ENCODE measurements at places on chromosomes 7 and 10.

GRCh38 chr7:816751-817671 lies 15.3 kb upstream of the SUN1 start:
- DNase-seq = no peak

DNA sequence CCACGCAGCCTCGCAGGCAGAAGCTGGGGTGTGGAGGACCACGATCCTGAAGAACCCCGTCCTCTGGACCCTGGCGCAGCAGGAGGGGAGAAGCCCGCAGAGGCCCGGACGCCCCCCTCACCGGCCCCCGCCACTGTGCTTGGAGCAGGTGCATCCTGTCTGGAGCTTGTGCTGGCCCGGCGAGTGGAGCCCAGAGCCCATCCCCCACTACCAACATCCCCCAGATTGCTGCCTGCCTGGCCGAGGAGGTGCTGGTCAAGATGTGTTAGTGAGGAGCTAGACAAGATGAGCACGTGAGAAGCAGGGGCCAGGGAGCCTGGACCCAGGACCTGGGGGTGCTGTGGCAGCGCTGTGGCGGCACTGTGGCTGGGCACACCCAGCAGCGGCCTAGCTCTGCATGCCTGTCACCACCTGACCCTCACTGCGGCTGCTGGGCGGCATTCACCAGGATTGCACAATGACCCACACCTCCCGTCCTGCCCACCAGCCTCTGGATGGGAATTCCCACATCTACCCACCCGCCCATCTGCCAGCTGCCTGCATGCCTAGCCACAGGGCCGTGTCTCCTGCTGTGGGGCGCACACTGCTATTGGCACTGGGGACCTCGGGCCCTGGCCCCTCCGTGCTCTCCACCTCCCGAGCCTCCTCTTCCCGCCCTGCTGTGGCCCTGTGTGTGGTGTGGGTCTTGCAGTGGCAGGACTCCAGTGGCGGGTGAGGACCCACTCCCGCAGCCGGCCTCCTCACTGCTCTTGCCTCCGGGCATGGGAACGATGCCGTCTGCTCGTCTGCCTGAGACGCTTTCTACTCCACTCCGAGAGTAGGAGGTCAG lies 11.8 kb downstream of the GPR146 start:
- DNase-seq = no peak

- DNase-seq = no peak
Observed at GRCh38 chr7:156024201-156024600, 211.9 kb upstream of the SHH start.

DNA sequence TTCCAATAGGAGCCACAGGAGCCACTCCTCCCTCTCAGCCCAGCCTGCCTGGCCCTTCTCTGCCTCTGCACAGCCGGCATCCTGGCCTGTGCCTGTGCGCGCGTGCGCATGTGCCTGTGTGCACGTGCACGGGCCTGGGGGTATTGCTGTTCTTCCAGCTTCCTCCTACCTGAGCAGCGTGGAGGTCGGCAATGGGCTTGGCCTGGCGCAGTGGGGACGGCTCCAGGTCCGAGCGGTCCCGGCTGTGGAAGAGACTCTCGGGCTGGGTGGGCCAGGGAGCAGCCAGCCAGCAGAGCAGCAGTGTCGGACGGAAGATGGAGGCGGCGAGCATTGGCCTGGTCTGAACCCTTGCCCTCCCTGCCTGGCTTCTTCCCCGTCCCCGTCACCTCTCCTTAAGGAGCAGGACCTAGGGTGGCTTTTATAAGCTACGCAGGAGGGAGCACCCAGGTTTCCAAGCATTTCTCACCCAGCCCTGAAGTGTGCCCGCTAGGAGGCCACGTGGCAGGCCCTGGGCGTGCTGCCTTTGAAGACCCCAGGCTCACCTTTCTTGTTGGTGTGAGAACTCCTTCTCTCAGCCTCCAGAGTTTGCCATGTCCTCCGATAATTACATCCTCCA lies at the start of gene MMP21:
MMP21 (minus strand) TSS at position 331 of the 616 bp plus-strand sequence; CDS start at position 331, 0 bp downstream.
- no peak for DNase-seq

DNA sequence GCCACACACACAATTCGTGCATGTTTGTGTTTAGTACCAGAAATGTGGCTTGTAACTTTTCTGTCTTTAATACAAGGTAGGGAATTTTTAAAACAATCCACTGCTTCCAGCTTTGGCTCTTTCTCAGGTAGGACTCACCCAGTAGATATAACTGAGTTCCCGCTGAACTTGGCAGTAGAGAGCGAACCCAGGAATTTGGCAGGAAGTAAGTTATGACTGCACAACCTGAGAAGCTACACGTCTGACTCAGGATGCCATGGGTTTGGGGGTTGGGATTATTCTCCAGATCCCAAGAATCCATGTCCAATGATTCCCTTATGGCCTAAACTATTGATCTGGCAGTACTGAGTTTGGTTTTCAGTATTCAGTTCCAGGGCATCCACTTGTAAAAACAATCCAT lies 499.7 kb downstream of the CALN1 start:
- no peak for DNase-seq

DNA sequence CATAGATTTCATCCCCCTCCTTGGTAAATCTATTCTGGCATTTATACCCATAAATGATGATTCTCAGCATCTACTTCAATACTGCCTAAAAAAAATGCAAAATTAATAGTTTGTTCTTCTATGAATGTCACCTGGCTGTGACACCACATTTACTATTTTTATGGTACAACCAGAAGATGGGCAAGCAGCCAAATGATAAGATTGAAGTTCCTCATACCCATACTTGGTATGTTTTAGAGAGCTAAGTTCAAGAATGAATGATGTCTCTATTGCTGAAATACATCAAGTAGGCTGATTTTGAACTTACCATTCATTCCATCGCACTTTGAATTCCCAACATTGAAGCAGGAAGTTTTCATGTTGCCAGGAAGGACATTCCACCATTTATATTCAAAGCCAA lies 134.2 kb downstream of the ELAPOR2 start:
- no peak for DNase-seq

DNA sequence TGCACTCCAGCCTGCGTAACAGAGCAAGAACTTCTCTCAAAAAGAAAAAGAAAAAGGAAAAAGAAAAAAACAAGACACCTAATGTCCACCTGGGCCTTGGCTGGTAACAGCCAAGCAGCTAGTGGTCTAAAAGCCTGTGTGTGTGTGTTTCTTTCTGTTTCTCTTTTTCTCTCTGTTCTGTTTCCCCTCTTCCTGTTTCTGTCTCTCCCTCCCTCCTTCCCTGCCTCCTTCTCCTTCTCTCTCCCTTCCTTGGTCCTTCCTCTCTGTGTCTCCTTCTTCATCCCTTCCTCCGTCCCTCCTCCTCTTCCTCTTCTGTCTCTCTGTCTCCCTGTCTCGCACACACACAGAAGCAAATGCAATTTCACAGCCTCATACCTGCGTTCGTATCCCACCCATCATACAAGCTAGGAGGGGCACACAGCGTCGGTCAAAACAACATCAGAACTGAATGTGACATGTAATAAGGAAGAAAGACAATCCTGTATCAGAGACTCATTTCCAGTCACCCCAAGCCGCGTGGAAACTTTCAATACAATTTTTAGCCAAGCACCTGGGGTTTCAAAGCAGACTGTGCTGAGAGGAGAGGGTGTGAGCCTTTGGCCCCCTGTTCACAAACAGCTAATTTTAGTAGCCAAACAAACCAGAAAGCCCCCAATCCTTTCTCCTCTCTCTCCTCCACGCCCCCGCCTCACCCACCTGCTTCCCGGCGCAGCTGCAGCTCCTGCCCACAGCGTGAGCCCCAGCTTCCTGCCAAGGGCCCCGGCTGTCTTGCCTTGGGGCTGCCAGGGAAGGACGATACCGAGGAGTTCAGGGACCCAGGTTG lies 50.2 kb upstream of the GNA12 start:
- no peak for DNase-seq

- DNase-seq = no peak
Observed at GRCh38 chr10:61845196-61845949, 56.1 kb upstream of the ARID5B start.

DNA sequence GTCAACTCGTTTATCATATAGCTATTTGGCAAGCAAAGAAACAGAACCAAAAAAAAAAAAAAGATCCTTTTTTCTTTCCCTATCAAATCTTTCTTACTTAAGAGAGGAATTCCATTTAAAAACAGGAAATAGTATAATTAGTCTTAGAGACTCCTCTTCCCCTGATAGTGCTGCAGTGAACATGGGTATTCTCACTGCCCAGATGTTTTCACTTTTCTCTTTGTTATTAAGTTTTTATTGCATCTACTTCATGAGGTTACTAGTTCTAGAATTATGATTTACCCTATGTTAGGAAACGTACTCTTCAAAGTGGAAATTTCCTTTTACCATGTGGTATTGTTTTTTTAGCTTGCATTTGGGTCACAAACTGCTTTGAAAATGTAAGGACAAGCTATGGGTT lies 8.5 kb downstream of the CASP2 start:
- DNase-seq = no peak

DNA sequence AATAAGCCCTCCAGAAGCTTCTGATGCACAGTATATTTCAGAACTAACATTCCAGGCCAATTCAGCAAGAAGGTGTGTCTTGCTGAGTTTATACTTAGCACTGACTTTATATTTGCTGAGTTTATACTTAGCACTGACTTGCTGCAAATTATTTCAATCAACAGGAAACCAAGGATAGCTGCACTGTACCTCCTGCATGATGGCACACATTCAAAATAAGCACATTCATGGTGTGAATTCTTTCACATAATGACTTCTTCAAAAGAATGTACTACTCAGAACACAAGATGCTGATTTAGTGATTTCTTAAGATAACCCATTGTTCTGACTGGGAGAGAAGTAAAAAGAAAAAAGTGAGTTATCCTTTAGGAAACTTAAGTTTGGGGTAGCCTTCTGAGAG lies 52.0 kb downstream of the JAZF1 start:
- DNase-seq = no peak

DNA sequence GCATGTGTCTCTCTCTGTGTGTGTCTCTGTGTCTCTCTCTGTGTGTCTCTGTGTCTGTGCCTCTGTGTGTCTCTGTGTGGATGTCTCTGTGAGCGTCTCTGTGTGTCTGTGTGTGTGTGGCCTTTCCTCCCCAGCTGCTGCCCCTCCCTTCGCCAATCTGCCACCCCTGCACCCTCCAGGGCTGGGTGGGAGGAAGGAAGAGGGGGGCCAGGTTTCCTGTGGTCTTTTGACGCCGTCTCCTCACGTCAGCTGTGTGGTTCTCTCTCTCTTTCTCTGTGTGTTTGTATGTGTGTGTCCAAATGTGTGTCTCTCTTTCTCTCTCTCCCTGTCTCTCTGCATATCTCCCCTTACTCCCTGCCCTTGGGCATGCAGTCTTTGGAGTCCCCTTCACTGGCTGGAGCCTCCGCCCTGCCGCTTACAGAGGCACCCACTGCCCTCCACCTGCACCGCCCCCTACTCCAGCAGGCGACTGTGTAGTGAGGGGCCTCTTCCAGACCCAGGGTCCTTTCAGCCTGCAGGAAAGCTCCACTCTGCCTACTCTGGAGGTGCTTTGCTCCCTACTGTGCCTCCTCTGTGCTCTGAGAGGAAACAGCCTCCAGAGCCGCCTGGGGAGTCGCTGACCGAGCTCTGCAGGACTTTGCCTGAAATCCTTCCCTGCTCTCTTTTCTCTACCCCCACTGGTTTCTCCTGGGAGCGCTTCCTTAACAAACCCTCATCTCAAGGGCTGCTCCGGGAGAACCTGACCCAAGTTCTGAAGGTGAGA lies 44.2 kb upstream of the C10orf71 start:
- DNase-seq = no peak

- DNase-seq = no peak
Observed at GRCh38 chr10:119700321-119700954, 25.4 kb upstream of the INPP5F start.
